ENCODE measurements at places on chromosomes 13 and 19.

GRCh38 chr19:21482863-21483276 is 22.5 kb upstream of the ZNF429 start:
- no peak for DNase-seq

- DNase-seq: no peak
Measured at GRCh38 chr13:73991384-73991783, 142.8 kb downstream of the KLF12 start.

- DNase-seq: no peak
Measured at GRCh38 chr19:47158367-47158791, 27.7 kb downstream of the SAE1 start.

- DNase-seq: no peak
Measured at GRCh38 chr19:2464389-2464788, 7.6 kb upstream of the LMNB2 start.

DNA sequence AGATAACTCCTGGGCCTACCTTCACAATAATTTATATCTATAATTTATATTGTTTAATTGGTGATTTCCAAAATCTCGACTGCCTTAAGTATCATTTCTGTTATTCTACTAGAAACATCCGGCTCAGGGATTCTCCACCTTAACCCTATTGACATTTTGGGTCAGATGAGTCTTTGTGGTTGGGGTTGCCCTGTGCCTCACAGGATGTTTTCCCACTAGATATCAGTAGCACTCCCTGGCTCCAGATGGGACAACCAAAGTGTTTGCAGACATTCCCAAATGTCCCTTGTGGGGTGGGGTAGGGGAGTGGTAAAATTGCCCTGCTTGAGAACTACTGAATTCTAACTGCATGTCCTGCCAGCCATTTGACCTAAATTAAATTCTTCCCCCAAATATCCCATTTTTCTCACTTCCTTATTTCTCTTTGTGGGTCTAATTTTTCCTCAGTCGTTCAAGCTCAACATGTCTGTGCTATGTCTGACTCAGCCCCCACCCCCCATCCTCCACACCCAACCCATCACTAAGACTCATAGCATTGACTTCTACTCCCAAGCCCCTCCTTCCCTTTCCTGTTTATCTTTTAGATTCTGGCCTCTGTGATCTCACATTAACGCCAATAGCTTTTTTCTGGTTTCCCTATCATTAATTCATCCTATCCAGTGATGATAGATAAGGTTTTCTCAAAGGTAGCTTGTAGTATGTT is 545.1 kb downstream of the EFNB2 start:
- DNase-seq: no peak

- DNase-seq: no peak
Measured at GRCh38 chr13:104943331-104943730, 1592.1 kb downstream of the EFNB2 start.

DNA sequence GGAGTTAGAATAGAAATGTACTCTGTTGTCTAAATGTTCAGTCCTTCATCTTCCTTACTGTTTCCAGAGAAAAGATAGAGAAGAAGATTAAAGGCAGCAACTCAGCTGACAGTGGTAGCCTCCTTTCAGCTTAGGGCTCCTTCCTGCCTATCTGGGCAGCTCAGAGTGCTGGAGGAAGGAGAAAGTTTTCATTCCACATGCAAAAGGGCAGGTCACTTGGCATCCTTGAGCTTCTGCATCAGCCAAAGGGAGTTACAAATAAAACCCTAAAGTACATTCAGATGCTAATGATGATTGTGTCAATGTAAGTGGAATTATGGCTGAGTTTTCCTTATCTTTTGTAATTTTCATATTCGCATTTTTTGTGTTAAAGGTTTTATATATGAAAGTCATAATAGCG is 58.9 kb downstream of the ESD start:
- DNase-seq: no peak

GRCh38 chr19:18475762-18476331 is 37.9 kb upstream of the ISYNA1 start:
- no peak for DNase-seq

GRCh38 chr19:29566496-29567054 is 39.5 kb upstream of the POP4 start:
- no peak for DNase-seq
